ENCODE measurements at places on chromosomes 16 and 17.

DNA sequence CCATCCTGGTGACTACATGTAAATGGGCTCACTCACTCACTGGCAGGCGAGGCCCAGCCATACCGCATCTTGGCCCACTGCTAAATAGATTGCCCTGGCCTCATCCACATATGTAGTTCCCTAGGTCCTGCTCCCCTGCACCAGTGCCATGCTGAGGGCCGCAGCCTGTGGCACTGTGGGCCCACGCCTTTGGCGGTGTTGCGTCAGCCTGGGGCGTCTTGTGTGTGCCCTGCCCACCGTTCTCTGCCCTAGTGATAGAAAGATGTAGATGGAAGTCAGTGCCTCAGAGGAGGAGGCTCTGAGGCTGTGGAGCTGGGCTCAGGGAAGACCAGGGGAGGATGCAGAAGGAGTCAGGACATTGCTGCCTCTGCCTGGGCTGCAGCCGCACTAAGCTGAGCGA is 18.9 kb downstream of the C17orf75 start:
- no peak for DNase-seq

- peak; percentile 57 for DNase-seq
These were observed 1.4 kb downstream of the CENPX start for GRCh38 chr17:82021107-82021899.

DNA sequence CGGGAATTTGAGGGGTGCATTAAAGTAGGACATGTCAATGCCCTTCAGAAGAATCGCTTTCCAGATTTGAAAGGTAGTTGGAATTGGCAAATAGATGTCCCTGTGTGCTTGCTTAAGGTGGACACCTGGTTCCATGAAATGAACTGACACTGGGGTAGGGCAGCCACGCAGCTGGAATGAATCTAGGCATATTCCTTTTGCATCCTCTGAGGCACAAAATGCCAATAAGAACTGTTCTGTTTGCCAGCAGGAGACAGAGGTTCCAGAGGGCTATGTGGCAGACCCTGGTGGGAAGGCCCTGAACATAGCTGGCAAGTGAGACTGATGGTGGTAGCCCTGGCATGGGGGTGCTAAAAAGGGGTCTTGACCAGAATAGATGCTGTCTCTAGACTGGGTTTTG is 61.5 kb downstream of the SLC6A2 start:
- DNase-seq: no peak

DNA sequence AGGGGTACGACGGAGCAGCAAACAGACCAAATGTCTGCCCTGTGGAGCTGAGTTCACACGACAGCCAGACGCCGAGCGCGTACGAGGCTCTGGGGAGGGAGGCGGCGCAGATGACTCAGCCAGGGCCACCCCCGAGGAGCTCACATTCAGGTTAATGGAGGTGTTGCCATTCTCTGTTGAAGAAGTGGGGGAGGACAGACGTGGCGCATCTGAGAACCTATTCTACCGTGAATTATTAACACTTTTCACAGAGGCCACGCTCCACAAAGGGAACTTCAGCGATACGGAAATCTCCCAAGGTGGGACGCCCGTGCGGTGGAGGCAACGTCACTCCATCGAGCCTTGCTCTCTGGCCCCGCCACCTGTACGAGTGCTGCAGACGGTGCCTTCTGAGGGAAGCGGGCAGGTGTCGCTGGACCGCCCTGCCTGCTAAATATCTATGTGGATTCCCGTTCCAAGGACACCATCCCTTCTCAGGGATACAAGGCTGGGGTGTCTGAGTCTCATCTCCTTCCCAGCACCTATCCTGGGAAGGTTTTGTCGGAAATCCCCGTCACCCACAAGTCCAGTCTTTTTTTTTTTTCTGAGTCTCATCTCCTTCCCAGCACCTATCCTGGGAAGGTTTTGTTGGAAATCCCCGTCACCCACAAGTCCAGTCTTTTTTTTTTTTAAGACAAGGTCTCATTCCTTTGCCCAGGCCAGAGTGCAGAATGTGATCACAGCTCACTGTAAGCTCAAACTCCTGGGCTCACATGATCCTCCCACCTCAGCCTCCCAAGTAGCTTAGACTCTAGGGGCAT is 19.0 kb downstream of the ABR start:
- no peak for DNase-seq

GRCh38 chr16:23385441-23385840 is 67.5 kb downstream of the COG7 start:
- DNase-seq: no peak

DNA sequence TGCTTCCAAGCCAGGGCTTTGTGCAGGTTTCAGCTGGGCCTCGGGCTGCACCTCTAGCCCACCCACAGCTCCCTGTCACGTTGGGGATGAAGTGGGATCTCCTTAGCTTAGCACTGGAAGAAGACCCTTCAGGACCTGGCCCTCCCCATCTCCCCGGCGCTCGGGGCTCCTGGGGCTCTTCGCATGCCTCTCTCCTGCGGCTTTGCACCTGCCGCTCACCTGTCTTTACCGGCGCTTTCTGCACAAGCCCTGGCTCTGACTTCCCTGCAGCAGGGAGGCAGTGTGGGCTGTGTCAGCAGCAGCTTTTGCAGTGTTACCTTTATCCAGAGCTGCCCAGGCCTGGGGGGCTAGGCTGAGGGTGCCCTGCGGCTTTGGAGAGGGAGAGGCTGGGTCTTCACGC is 52.3 kb downstream of the NT5M start:
- no peak for DNase-seq

- no peak for DNase-seq
These were observed 31.3 kb upstream of the MRPS23 start for GRCh38 chr17:57881143-57881542.

GRCh38 chr16:84730406-84731106 is 30.8 kb downstream of the USP10 start:
- peak; percentile 66 for DNase-seq

GRCh38 chr16:89687092-89687940 is 827 bp downstream of the CDK10 start:
- peak; percentile 51 for DNase-seq

- no peak for DNase-seq
These were observed 10.5 kb downstream of the CBFB start for GRCh38 chr16:67039260-67040020.

DNA sequence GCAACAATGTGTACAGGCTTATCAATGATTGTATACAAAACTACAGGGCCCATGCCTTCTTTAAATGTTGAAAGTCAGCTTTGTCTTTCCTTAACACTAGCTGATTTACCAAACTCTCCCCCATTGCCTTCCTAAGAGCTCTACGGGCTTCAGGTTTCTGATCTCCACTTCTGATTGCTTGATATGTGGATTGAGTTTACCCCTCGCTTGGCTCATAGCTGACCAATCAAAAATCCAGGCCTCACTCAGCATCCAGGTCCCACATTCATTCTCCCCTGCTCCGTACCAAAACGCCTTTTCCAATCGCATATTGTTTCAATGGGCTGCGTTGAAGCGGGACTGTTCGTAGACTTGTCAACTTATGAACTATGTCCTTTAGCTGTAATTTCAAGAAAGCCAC is 195.1 kb upstream of the TOX3 start:
- no peak for DNase-seq

DNA sequence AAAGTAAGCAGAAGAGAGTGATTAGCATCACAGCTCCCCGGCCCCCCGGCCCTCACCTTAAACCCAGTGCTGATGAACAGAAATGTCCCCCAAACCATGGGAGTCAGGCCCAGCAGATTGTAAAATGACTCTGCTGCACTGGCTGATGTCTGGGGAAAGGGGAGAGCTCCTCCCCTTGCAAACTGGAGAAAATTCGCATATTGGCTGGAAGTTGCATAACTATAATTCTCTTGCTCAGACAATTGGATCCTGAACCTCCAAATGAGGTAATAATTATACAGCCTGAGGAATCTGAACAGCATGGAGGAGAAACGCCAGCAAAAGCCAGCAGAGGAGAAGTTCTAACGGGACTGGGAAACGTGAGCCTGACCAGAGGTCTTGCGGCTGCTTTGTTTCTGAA is 109.7 kb downstream of the C16orf95 start:
- DNase-seq: no peak

Data from KBM-7 (cell line).